GM23248 (cell line): ENCODE measurements at places on chromosomes 16 and 17.

- DNase-seq: peak; percentile 48
These were observed 1.2 kb downstream of the USP7 start for GRCh38 chr16:8962393-8963009.

DNA sequence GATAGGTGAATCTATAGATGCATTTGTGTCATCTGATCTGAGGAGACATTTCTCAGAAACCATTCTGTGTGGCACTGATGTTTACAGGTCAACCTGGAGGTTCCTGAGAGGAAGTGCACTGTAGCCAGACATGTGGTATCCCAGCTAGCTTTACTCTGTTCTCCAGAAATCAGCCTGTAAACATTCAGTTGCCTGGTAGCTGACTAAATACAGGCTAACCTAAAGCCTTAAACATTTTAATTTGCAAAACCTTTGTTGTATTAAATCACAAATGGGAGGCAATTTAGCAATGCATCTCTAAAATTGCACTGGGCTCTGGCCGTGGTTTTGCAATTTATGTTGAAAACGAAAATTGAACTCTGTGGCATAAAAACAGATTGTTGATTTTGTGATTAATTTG is 207.6 kb downstream of the FTO start:
- no peak for DNase-seq

- DNase-seq: peak; percentile 55
These were observed 8.2 kb downstream of the UBE2O start for GRCh38 chr17:76444518-76445311.

DNA sequence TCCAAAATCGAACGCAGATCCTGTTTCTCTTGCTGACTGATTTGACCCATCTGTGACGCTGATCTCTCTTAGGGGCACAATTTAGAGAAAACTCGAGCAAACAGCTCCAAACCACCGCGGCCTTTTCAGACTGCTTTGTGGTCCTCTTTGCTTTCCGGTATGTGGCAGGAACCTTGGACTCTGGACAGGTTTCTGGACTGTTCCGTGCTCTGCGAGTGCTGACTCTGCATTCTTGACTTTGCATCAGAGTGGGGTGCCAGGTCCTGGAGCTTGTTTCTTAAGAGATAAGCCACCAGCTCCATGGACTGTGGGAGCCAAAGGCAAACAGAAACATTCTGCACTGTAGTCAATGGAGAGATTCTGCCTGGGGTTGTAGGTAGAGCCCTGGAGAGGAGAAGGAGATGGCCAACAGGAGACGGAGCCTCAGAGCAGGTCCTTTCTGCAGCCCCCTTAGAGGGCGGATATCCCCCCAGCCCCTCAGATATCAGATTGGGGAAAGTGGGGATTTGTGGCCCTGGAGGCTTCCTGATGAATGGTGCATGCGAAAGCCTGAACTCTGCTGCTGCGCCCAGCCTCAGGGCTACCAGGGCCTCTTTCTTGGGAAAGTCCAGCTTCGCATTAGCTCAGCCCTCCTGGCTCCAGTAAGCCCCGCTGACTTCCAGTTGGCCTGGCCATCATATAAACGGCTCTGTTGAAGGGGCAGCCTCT is 65.6 kb downstream of the WIPI1 start:
- DNase-seq: peak; percentile 38

- DNase-seq: no peak
These were observed 274.0 kb downstream of the PARN start for GRCh38 chr16:14356064-14356463.

DNA sequence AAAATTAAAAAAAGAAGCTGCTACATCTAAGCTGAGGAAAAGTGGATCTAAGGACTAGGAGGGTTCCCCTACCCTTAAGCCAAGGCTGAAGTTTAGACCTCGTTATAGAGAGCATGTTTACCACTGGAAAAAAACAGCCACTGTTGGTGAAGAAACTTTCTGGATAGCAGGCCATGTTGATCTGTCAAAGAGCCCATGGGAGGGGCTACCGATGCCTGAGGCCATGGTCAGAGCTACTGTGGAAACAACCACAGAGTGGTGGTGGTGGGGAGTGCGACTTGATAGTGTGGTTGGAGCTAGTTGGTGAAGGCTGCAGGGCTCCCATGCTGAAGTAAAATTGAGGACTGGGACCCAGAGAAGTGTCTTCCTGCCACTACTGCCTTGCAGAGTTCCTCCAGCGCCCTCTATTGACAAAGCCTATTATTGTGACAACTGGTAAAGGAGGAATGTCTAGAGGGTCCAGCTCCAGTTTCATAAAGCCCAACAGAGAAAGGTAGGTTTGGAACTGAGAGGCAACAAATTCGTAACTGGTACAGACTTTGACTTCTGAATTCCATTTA is 12.7 kb upstream of the FAM20A start:
- peak; percentile 74 for DNase-seq

GRCh38 chr17:81837641-81838040 is 2.8 kb upstream of the PPP1R27 start:
- peak; percentile 39 for DNase-seq

DNA sequence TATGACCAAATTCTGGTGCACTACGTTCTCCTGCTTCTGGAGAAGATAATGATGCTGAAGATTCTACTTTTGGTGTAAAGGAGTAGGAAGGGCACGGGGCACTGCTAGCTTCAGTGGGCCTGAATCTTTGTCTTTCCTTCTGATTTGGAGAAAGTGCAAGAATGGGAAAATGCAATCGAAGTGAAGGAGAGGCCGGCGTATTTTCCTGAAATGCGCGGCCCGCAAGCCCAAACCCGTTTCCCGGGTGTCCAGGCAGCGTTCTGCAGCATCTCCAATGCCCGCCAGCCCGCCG is 372 bp upstream of the NDE1 start:
- DNase-seq: no peak

DNA sequence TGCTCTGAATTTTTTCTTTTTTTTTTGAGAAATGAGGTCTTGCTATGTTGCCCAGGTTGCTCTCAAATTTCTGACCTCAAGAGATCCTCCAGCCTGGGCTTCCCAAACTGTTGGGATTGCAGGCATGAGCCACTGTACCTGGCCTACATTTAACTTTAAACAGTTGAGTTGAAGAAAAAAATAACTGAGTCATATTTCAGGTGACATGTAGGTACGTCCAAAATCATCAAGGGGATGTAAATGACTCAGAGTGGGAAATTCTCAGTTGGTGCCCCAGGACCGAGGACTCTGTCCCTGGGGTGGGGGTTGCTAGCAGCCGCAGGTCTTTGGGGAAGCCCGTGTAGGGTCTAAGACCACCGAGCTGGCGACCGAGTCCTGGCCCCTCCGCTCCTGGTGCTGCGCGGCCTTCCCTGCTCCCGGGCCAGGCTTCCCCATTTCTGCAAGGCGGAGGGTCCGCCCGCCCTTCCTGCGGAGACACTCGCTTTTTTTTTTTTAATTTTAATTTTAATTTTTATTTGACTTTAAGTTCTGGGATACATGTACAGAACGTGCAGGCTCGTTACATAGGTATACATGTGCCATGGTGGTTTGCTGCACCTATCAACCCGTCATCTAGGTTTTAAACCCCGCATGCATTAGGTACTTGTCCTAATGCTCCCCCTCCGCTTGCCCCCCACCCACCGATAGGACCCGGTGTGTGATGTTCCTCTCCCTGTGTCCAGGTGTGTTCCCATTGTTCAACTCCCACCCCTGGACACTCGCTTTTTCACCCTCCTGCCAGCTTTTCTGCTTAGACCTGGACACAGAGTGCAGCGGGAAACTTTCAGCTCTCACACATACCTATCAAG is 12.7 kb upstream of the N4BP1 start:
- no peak for DNase-seq

- DNase-seq: peak; percentile 93
These were observed 6.8 kb downstream of the PRCD start for GRCh38 chr17:76546556-76547182.

DNA sequence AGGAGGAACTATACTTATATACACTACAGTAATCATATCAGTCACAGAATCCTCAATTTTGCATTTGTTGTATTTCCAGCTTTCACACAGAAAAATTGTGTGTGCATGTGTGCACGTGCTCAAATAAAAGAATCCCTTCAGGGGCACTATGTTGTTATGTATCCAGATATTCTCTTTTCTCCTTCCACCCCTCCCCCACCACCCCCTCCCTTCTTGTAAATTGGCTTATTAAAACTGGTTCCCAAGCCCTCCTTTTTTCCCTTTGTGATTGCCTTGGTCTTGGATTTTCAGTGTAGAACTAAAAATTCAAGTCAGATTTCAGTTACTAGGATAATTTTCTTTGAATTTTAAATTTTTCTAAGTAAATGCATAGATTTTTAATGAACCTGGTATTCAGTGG is 86.3 kb downstream of the WNT3 start:
- DNase-seq: no peak

DNA sequence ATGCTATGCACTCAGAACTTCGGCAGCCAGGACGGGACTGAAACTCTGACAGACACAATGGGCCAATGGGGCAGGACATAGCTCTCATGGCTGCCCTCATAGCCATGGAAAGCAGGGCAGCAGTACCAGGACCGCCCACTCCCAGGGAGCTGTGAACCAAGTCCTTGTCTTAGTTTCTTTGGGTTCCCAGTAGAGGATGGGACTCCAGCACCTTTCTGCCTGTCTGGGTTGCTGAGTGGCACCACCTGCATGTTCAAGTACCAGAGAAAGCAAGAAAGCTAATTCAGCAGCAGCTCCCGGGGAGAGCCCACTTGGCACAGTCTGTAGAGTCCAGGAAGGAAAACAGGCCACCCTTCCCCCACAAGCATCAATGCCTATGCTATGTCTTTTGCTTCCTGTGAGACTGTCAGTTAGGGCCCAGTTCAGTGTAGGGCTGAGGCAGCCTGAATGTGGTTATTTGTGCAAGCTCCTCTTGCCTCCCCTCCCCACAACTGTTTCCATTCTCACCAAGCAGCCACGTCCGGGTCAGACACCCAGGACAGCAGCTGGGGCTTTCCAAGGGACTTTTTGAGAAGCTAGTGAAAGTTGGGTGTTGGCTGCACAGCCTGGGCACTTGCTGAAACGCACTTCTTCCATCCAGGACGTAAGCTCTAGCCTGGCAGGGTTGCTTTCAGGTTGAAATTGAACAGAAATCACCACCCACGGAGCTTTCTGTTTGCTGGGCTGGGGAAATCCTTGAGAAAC is 7.8 kb downstream of the SUPT4H1 start:
- no peak for DNase-seq

- no peak for DNase-seq
These were observed 9.3 kb upstream of the LRRC59 start for GRCh38 chr17:50406578-50406977.

GRCh38 chr16:56667581-56668571 is at the start of gene MT1G:
Gene MT1G, minus strand, starts transcription at chr16:56668065. Its CDS starts 72 bp downstream, at chr16:56667993.
- DNase-seq: peak; percentile 54

DNA sequence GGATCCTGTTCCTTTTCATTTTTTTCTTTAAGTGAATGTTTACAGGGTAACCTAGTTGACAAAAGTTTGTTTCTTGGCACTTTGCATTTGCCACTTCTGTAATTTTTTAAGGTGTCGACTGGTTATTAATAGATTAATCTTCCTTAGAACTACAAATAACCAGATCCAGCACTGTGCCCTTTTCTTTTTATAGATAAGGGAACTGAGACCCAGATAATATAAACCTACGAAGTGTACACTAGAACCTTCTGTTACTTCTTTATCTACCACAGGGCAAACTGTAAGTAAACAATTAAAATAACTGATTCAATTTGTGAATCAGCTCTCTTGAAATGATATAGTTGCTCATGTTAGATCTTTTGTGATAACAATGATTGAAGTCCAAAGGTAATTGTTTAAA is 55.4 kb downstream of the NLK start:
- no peak for DNase-seq

GRCh38 chr17:72677714-72678390 is 414.6 kb downstream of the SLC39A11 start:
- DNase-seq: peak; percentile 41

DNA sequence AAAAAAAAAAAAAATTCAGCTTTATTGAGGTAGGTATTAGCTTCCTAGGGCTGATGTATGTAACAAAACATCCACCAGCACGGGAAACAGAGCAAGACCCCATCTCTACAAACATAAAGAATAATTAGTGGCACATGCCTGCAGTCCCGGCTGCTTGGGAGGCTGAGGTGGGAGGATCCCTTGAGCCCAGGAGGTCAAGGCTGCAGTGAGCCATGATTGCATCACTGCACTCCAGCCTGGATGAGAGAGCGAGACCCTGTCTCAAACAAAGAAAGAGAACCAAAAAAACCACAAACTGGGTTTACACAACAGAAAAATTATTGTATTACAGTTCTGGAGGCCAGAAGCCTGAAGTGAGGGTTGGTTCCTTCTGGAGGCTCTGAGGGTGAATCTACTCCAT is 4.0 kb upstream of the MMP25 start:
- DNase-seq: no peak

DNA sequence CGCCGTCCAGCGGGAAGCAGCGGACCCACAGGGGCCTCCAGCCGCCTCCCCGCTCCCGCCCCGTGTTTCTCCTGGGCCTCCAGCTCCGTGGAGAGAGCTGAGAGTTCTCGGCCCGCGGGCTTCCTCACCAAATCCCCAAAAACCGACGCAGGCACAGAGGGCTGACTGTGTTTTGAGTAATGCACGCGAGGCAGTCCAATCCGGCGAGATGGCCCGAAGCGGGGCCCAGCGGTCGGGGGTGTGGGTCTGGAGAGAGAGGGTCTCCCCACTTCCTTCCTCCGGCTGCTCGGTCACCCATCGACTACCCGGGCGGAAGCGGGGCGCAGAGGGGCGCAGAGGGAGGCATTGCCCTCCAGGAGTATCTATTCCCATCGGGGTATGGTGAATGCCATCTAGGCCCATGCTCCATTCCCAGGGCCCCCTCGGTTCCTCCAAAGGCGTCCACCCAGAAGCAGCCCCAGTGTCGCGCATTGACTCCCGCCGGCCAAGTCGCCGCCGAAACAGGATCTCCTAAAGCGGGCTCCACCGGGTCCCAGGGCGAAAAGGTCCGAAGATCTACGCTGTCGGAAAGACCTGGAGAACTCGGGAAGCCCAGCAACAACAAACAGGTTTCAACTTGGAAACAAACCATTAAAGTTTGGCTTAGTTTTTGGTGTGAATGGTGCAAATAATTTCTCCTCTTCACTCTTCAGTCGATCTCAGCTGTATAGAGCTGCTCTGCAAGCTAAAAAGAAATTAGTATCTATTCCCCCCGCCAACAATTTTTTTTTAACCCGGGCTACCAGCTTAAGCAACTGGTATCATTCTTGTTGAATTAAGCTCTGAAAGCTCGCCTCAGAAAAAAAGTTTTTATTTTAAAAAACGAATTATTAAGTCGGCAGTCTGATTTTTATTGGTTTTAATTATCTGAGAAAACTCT is 19.2 kb upstream of the HOXB13 start:
- DNase-seq: no peak

- DNase-seq: peak; percentile 77
These were observed 116.0 kb downstream of the SNX29 start for GRCh38 chr16:12092544-12092921.

- peak; percentile 76 for DNase-seq
These were observed 22.6 kb downstream of the MXRA7 start for GRCh38 chr17:76688165-76688622.

DNA sequence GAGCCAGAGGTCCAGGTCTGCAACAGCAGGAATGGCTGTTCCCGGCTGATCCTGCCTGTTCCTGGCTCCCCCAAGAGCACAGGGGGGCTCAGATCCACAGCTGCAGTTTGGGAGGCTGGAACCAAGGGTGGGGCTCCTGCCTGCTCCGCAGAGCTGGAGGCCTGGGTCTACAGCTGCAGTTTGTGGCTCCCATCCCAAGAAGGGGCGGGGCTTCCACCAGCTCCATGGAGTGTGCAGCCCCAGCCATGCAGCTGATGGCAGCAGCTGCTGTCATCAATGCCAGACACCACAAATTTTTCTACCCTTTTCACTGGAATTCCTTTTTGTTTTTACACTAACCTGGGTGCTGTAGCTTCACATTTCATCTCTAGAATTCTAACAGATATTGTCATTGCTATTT is 135.4 kb upstream of the KIF2B start:
- DNase-seq: no peak

GRCh38 chr17:6135236-6135635 is 65.1 kb downstream of the WSCD1 start:
- no peak for DNase-seq
